Upper lobe of right lung (tissue), 1 donor: ENCODE measurements at places on chromosomes 4 and X.

- DNase-seq, result no peak
Observed at GRCh38 chrX:80432441-80432840, 12.2 kb downstream of the TENT5D start.

GRCh38 chr4:2954358-2955185 is 8.6 kb downstream of the NOP14 start:
- no peak for DNase-seq

GRCh38 chr4:123553279-123553678 is 156.7 kb downstream of the SPRY1 start:
- no peak for DNase-seq

DNA sequence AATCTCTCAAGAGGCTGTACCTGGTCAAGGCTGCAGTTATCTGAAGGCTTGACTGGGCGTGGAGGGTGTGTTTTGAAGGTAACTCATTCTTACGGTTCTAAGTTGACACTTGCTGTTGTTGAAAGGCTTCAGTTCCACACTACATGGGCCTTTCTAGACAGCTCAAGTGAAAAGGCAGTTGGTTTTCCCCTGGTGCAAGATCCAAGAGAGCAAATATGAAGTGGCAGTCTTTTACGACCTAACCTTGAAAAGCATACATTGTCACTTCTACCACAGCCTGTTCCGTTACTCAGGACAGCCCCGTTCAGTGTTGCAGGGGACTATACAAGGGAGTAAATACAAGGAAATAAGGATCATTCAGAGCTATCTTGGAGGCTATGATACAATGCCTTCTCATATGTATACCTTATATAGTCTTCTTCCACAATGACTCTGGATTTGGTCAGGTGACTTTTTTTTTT is 46.2 kb downstream of the PDS5A start:
- DNase-seq, result no peak

DNA sequence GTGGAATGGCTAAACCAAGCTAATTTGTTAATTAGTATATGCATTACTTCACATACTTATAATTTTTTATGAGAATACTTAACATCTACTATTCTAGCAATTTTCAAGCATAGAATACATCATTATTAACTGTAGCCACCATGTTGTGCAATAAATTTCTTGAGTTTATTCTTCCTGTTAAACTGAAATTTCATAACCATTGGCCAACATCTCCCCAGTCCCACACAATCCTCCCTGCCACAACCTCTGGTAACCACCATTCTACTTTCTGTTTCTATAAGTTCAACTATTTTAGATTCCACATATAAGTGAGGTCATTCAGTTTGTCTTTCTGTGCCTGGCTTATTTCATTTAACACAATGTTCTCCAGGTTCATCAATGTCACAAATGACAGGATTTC is 208.5 kb downstream of the PPP4R3C start:
- DNase-seq, result no peak

- DNase-seq, result no peak
Observed at GRCh38 chrX:153440556-153441135, 5.2 kb downstream of the TREX2 start.

DNA sequence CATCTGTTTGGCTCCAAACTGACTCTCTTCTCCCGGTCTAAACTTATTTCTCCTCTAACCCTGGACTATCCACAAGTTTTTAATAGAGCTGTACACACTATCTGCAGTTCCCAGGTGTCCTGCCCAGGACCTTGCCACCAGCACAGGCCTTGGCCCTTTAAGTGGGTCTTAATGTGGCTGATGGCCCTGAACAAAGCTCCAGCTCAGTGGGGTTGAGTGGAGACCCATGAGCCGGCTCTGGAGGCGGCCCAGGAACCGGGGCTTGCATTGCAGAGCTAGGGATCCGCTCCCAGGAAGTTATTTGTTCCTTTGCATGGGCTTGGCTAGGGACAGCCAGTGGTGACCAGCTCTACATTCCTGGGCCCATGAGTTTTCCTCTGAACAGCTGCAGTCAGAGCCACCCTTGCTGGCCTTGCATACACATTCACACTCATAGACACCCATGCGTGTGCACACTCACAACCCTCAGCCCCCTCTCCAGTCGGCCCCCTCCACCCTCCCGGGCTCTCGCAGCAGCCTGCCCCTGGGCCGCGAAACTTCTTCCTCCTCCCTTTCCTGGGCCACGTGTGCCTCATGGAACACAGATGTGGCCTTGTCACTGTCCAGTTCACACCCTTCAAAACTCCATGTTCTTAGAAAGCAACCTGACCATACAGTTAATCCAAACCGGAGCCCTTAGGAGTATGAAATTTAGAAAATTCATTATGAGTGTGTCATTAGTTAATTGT is 58.2 kb downstream of the GPR143 start:
- no peak for DNase-seq

- no peak for DNase-seq
Observed at GRCh38 chr4:113773014-113773413, 11.5 kb upstream of the CAMK2D start.

GRCh38 chr4:144705601-144706590 is 59.9 kb downstream of the HHIP start:
- no peak for DNase-seq

GRCh38 chr4:137200322-137200721 is 332.0 kb downstream of the PCDH18 start:
- no peak for DNase-seq

DNA sequence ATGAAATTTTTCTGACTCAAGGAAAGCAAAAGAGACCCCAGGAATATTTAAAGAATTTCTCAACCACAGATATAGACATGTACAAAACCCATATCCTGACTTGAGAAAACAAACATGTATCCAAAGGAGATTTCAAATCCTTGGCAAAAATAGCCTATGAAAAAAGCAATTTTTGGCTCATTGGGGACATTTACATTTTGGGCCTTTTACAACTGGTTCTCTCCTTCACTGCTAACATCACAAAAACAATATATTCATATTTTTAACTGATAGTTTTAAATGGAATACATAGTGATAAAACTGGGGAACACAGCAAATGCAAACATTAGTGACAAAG is 65.0 kb downstream of the SH3RF1 start:
- no peak for DNase-seq
